Activated CD4-positive, alpha-beta T cell treated with anti-CD3 and anti-CD28 coated beads, Interleukin-2, Interleukin-6, amounts not matched to agents 100 ng/mL and 50 ng/mL, durations not matched to agents 16 hours and 8 hours (primary cell): ENCODE measurements at places on chromosomes 4 and X.

DNA sequence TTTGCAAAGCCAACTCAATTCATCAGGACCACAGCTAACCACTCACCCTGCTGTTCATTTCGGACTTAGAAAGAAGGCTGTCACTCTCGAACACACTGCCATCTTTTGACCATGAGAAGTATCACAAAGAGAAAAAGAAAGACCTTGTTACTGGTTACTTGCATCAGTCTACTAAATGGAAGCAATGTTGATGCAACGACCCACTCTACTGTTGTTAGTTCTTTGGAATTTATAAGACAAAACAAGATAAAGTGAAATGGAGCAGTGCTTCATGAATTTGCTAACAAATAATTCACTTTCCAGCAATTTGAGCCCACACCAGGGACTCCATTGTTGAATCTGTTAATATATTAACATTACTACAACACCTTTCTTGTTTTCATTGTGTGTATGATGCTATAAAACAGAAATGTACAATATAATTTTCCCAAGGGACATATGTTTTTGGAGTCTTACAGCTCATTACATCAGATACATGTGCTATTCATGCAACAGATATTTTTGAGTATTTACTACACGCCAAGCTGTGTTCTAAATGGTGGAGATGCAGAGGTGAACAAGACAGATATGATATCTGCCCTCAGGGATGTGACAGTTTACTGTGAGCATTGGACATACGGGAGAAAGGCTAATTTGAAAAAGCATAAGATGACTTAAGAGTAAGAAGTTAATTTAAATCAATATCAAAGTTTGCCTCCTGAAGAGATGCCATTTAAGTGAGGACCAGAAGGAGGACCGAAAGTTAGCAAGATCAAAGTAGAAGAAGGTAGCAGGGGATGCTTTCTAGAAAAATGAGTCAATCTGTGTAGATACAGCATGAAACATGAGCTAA, 87.2 kb downstream of the AREG start:
- peak; percentile 43 for DNase-seq

- peak; percentile 69 for DNase-seq
These were observed 12.1 kb downstream of the LAMP2 start for GRCh38 chrX:120456973-120457372.

GRCh38 chrX:98380106-98380505, 1496.4 kb downstream of the RPA4 start:
- DNase-seq, result no peak

DNA sequence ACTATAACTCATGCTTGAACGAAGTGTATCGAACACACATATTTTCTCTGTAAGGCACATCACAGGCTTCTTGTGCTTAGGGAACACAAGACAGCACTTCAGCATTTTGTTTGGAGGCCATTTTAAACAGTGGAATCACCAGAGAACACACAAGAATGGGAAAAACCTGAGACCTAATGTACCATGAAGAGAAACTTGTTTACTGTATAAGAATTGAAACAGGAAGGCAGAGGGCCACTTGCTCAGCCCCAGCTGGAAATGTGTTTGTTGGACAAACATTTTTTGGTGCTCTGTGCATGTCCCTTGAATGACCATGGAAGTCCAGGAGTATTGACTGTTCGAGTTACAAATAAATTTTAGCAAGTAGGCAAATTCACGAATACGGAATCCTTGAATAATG, 47.5 kb downstream of the RAPGEF2 start:
- no peak for DNase-seq

DNA sequence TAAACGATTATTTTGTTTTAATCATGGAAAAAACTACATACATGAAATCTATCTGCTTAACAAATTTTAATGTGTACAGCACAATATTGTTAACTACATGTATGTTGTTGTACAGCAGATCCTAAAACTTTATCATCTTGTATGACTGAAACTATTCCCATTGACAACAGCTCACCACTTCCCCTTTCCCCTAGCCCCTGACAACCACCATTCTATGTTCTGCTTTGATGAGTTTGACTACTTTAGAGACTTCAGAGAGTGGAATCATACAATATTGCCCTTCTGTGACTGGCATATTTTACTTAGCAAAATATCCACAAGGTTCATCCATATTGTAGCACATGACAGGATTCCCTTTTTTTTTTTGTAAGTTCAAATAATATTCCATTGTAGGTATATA, 185.9 kb downstream of the CFAP299 start:
- DNase-seq, result no peak

DNA sequence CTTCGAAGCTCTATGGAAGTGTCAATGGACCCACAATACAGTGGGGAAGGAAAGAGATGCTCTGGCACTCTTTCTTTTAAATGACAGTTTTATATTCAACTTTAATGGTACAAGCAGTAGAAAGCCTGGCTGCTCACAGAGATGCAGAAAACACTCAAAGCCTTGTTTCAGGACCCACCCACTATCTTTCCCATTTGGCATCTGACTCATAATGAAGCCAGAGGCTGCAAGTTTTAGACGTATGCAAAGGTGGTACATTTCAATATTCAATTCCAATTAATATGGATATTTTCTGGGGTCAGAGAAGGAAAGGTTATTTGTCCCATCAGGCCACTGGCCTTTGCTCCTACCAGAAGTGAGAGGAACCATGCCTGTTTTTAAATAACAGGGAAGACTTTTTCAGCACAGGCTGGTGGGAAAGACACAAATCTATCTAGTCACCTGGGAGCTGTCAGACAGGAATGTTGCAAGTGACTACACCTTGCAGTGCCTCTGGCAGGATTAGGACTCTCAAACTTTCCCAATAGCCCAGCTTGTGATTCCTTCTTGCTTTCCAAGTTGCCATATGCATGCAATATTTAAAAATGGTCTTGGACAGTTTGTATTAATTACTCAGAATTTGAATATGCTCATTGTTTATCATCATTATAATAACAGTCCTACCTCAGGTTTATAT, 70.0 kb upstream of the RAB40AL start:
- no peak for DNase-seq
